NCI-H1105 treated with DMSO at 0.1 percent for 48 hours (cell line): ENCODE measurements at places on chromosomes 11 and 22.

DNA sequence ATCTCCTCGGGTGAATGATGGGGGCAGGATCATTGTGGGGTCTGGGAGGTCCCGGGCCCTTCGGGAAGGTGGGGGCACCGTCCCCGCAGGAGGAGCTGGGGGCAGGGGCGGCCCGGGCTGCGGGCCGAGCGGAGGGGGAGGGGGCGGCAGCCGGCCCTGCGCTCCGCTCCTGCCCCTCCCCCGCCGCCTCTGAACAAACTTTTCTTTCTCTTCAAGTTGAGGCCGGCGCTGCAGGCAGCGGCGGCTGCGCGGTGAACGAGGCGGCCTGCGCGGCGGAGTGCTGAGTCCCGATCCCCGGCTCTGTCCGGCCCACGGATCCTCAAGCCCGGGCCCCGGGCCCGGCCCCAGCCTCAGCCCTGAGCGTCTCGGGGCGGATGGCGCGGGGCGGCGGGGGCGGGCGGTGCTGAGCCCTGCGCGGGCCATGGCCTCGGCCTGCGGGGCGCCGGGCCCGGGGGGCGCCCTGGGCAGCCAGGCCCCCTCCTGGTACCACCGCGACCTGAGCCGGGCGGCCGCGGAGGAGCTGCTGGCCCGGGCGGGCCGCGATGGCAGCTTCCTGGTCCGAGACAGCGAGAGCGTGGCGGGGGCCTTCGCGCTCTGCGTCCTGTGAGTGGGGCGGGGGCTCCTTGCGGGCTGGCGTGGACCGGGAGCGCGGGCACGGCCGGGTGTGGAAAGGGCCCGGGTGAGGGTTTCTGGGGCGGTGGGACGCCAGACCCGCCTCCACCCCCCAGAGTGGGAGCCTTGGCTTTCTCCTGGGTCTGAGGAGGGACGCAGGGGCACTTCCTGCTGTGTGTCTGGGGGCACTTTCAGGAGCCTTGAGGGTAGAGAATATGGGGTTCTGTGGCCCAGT lies at the start of gene INPPL1:
Gene INPPL1 (plus strand): TSS at position 204 of the 847 bp plus-strand sequence. CDS start 218 bp downstream, at position 422.
- peak; percentile 28 for DNase-seq

DNA sequence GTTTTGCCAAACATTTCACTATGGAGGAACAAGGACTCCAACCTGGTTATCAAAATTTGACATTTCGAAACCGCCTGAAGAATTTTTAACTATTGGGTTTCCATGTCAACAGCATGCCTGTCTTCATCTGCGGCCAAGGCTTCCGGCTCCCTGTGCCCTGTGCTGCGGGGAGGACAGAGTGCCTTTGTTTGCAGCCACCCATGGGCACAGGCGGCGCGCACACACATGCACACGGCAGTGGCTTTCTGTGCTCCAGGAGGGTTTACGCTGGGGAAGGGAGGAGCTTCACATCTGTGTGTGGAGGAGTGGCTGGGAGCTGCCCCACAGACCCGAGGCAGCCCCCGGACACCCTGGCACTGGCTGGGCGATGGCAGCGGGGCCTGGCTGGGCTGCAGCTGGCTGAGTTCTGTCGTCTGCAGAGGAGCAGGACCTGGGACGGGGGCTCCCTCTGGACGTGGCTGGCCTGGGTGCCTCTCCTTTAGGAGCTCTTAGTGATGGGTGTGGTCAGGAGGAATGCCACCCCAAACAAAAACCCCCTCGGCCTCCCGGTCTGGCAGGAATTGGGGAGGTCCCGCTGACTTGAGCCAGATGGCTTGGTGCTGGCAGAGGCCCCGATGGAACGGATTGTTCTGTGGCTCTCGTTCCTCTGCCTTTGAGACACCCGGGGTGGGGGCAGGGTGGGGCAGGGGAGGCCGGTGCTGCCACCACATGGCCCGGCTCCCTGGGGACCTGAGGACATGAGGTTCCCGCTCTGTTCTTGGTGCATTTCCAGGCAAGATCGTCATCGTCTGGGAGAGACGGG lies 1290.9 kb downstream of the BRD1 start:
- no peak for DNase-seq

GRCh38 chr11:79708319-79708932 lies 267.6 kb upstream of the TENM4 start:
- peak; percentile 63 for DNase-seq

DNA sequence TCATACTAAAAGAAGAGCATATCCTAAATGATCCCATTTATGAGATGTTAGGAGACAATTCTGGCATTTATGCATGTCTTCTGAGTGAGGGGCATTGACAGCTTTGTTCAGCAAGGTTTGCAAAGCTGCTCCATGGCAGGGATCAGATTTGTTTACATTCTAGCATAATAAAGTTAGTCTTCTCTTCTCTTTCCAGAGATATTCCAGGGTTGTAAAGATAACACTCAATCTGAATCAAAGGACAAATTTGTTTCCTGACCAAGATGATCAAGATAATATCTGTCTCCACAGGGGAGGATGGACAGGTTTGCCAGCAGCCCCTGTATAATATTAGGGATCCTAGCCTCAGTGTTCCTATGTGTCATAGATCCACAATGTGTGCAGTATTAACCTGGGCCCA lies 77.5 kb upstream of the ZC3H12C start:
- no peak for DNase-seq

DNA sequence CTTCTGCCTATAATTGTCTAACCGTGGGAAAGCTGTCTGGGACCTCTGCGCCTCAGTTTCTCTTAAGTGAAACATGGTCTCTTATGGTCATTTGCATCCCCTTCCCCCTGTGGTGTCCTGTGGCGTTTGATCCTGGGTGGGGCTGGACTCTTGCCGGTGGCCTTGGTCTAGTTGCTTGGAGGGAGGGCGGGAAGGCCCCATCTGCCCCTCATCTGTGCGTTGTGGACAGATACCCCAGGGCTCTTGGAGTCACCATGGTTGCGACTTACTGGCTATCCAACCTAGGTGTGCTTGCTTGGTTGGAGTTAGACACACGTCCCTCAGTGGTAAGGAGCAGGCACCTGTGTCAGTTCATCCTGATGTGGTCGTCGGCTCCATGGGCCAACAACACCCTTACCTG lies 15.2 kb downstream of the SHANK3 start:
- DNase-seq = no peak

GRCh38 chr11:77014669-77015068 lies 19.5 kb upstream of the B3GNT6 start:
- no peak for DNase-seq

GRCh38 chr11:121367001-121367843 lies 74.7 kb downstream of the SC5D start:
- peak; percentile 27 for DNase-seq

DNA sequence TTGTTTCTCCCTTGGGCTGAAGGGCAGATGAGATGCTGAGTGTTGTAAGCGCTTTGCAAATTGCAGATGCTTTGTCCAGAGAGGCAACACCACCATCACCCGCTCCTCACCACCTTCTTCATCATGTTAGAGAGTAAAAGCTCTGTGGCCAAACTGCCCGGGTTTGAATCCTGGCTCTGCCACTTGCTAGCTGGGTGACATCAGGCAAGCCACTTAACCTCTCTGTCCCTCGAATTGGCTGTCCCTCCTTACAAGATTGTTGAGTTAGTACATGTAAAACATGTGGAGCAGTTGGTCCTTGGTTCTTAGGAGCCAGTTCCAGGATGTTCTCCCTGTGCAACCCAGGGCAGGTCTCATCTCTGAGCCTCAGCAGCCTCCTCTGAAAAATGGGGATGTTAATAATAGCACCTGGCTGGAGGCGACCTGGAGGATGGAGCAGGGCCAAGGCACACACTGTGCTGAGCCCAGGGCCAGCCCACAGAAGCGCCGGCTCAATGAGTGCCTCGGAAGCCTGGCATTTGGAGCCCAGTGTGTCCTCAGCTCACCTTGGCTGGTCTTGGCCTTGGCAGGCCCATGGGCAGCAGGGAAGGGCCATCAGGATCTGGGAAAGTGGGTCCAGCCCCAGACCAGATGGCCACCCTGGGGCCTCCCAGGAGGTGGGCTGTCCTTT lies 10.5 kb downstream of the C11orf86 start:
- DNase-seq = no peak

- no peak for DNase-seq
Measured at GRCh38 chr11:72069787-72070251, 10.5 kb downstream of the NUMA1 start.

GRCh38 chr11:48154151-48154550 lies 62.5 kb upstream of the OR4B1 start:
- DNase-seq = no peak

DNA sequence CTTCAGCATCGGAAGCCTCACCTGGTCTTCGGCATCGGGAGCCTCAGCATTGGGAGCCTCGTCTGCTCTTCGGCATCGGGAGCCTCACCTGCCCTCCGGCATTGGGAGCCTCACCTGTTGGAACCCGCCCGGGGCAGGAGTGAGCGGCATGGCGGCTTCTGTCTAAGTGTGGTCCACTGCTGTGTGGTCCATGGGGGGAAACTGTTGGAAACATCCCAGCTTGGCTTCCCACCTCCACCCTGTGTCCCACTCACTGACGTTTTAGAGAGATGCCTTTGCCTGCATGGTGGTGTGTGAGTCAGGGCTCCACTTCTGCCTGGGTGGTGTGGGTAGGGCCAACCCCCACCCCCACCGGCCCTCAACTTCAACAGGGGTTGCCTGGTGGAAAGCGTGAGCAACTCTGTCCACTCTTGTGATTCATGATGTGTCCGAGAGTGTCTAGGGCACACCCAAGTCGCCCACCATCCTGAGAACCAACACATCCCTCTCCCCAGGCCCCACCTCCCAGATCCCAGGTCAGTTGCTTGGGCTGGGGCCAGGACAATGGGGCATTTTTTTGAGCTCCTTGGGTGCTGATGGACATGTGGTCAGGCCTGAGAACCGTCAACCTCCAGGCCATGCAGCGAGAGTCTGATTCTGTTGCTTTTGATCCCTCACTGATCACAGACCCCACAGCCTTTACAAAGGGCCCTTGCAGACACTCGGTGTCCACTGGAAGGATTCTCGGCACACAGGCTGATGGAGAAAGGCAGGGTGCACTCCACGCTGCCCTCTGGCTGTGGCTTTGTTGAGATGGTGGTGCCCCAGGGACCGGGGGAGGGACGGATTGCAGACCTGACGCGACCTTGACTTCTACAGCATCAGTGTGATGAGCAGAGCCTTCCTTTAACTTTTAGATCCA lies 406.7 kb downstream of the TBC1D22A start:
- DNase-seq = no peak

DNA sequence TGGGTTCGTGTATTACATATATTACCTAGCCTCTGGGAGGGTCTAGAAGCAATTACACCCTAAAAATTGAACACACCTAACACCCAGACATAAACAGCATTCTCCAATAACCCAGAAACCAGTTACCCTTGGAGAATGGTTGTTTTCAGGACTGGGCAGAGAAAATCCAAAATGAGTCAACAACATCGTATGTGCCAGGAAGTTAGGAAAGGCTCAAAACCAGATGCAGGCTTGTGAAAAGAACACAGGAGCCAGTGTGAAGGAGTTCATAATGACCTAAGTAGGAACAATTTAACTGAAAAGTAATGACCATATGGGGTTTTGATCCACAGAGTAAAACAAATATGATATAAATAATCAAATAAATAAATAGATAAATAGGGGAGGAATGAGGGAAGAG lies 5.1 kb upstream of the CLPB start:
- DNase-seq = no peak

GRCh38 chr11:35845860-35846259 lies 98.0 kb upstream of the LDLRAD3 start:
- no peak for DNase-seq
